ENCODE measurements at places on chromosomes 11 and 22.
A peak's percentile ranks its signal among the peaks of the same experiment; 100 is the strongest.

DNA sequence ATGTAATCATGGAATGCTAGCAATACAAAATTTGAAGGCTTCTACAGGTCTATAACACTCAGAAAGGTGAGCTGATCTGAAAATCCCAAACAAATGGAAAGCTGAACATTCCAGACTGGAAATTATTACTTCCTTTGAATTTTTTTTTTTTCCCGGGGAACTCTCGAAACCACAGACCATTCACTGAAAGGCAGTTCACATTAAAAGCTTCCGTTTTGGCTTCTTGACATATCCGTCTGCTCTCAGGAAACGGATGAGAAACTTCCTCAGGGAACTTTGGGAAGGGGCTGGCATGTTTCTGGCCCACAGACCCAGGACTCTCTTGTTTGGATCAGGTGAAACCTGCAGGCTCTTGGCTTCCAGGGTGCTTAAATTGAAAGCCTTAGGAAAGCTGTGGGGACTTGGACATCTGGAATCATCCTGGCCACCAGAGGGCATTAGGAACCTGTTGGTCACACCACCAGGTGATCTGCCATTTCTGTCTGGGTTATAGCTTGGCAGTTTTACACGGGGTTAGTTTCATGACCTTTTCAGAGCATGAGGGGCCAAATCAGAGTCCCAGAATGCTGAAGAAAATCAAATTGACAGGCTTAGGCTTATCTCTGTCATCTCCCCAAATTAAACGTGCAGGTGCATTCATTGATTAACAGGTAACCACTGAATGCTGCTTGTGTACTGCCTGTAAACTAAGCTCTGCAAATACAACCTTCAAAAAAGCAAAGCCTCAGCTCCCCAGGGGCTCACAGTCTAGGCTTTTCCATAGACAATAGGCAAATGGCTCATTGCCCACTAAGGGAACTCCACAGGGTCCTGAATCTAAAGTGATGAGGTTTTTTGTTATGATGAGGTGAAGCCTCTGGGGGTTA is 22.7 kb upstream of the GRAMD1B start:
- DNase-seq = peak; percentile 55

DNA sequence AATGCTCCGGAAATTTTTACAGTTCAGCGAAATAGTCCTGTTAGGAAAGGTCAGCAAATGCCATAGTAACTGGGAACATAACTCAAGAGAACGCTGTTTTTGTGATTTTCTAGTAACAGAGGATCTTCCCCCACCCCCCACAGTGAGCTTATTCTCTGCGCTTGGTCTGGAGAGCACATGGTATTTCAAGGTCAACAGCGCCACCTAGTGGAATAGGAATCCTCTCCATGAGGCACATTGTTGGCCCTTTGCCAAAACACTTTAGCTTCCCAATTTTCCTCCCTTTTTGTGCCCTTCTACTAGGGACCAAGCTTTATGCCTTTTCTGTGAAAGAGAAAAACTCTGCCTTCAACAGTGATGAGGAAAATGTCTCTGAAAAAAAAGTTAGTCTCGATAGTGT is 13.2 kb upstream of the OR4C12 start:
- no peak for DNase-seq

GRCh38 chr11:47499161-47499560 is 50.2 kb upstream of the RAPSN start:
- no peak for DNase-seq

DNA sequence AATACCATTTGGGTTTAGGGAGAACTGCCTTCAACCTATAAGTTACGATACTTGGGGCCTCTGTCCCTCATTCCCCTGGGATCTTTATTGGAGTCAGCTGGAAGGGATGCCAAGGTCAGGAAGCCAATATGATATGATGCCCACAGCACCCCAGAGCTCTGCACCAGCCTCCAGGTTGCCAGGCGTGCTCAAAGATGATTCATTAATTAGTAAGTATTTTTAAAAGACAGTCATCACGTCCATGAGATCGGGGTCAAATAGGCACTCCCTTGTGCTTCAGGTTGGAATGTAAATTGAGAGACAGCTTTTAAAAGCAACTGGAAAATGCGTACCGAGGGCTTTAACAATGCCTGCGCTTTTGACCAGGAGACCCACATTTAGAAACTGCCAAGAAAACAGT is 57.0 kb upstream of the CD5 start:
- no peak for DNase-seq

GRCh38 chr11:104637662-104638170 is 260.5 kb downstream of the CASP12 start:
- no peak for DNase-seq

GRCh38 chr11:64854534-64855502 is 10.4 kb upstream of the CDC42BPG start:
- DNase-seq = no peak

DNA sequence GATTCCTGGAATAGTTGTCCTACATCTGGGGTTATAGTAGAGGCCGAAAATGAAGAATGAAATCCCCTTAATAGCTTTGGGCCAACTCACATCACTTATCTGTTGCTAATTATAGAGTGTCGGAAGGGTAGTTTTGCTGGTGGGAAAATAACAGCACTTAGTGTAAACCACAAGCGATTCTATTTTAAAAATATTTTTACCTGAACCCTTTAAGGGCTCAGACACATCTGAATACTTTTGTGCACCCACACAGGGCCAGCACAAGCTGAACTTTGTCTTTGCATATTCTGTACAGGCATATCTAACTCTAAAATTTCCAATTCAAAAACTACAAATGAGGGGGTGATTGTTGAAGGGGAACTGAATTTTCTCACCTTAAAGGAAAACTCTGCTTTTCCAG is 27.6 kb downstream of the SLC6A5 start:
- no peak for DNase-seq

GRCh38 chr11:88193278-88193677 is 18.0 kb upstream of the RAB38 start:
- DNase-seq = no peak

Measured in CD8-positive, alpha-beta memory T cell (primary cell).